ENCODE measurements at places on chromosomes 7 and 10. TPM values are rescaled to one million over a fixed set of nuclear protein-coding genes. Genes with fewer than 3 reads are reported as not detected.

DNA sequence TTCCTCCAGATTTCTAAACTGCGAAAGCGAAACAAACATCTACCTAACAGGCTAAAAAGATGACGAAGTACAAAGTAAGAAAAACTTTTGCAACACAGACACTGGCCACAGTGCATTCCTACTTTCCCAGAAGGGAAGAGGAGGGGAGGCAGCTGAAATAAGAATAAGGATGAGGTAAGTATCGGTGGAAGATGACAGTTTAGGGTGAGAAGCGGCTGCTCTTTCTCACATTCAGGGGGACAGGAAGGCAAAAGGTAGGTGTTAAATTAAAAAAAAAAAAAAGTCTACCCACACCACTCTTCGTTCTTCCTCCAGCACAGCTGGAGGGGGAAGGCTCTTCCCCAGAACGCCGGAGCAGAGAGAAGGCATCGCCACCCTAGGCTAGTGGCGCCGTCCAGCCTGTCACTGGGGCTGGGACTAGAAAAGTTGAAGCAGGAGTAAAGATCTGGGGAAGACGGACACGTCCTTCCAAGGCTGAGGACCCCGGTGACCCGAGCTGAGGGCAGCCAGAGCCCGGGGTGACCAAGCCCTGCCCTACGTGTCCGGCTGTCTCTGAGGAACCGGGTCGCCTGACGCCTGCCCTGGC lies 846 bp downstream of the DNAJC1 start:
- peak overlapping the region; percentile 84 for H3K27ac ChIP-seq
- peaks cover 31% of the 10 kb centered on the region for H3K4me1 ChIP-seq
- H3K27me3 ChIP-seq: no peaks in the 10 kb centered on the region
- H3K4me3 ChIP-seq: peak overlapping the region; percentile 75

DNA sequence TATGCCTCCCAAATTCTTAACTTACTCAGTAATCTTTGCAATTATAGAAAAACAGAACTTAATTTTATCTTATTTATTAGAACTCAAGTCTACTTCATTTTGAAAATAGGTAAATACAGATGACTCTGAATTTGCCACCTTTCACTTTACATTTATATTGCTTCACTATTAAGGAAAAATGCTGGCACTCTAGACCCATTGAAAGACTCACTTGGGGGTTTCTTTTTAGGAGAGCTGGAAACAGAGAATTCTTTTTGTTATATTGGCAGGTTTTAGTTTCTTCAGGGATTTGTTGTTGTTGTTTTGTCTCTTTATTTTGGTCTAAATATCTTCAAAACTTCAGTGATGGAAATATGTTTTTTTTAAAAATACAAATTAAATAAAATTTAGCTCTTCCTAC lies 111.1 kb downstream of the RUNDC3B start:
- no peaks in the 10 kb centered on the region for H3K27me3 ChIP-seq
- no peaks in the 10 kb centered on the region for H3K4me1 ChIP-seq
- no peak overlapping the region for H3K4me3 ChIP-seq
- H3K27ac ChIP-seq: no peak overlapping the region
- no peak for DNase-seq
- H3K36me3 ChIP-seq: no peaks in the 10 kb centered on the region

- H3K4me1 ChIP-seq: no peaks in the 10 kb centered on the region
- no peak overlapping the region for H3K4me3 ChIP-seq
- no peak for DNase-seq
- H3K36me3 ChIP-seq: no peaks in the 10 kb centered on the region
- no peak overlapping the region for H3K27ac ChIP-seq
These were observed 287.6 kb downstream of the SORCS3 start for GRCh38 chr10:104928734-104929133.

- no peak for DNase-seq
- H3K27me3 ChIP-seq: no peaks in the 10 kb centered on the region
- H3K4me1 ChIP-seq: peaks cover 23% of the 10 kb centered on the region
- H3K4me3 ChIP-seq: peak overlapping the region; percentile 71
These were observed 1.2 kb downstream of the MAPK8 start for GRCh38 chr10:48307711-48308018.

DNA sequence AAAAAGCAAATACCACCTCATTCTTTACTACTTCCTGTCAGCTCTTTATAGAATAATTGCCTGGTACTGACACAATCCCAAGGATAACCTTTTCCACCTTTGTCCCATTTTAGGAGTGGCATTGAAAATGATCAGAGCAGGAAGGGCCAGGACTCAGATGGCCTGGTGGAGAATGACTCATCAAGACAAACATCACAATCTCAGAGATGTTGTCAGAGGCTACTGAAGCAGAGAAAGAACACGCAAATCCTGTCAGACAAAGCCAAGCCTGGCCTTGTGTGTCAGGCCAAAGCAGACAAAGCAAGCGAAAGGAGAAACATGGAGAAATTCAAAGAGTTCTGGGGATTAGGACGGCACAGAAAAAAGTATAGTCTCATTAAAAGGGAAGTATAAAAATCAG lies 40.9 kb downstream of the NSUN6 start:
- no peaks in the 10 kb centered on the region for H3K27me3 ChIP-seq
- DNase-seq: no peak
- no peak overlapping the region for H3K4me3 ChIP-seq
- peaks cover 12% of the 10 kb centered on the region for H3K36me3 ChIP-seq

OR13A1 gene
- polyA plus RNA-seq: 5.8 TPM

MRPS17 gene
- polyA plus RNA-seq: 5.1 TPM
